ENCODE measurements at places on chromosomes 12 and 14.

DNA sequence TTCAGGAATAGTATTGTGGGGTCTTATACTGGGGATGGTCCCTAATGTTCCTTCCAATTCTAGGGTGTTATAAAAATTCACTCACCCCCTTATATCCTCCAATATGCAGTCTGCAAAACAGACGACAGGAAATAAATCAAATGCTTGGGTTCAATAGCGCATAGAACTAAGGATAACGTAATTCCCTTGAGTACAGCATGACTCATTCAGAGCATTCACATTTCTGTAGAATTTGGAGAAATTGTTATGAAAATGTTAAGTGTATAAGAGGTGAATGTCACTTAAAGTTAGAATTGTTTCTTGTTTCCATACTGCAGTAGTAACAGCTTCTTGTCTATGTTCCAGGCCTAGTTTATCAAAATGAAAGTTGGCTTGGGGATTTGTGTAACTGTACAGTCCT is 271.4 kb downstream of the RPS29 start:
- no peak for DNase-seq

- no peak for DNase-seq
Measured at GRCh38 chr14:77085538-77085937, 12.5 kb upstream of the CIPC start.

DNA sequence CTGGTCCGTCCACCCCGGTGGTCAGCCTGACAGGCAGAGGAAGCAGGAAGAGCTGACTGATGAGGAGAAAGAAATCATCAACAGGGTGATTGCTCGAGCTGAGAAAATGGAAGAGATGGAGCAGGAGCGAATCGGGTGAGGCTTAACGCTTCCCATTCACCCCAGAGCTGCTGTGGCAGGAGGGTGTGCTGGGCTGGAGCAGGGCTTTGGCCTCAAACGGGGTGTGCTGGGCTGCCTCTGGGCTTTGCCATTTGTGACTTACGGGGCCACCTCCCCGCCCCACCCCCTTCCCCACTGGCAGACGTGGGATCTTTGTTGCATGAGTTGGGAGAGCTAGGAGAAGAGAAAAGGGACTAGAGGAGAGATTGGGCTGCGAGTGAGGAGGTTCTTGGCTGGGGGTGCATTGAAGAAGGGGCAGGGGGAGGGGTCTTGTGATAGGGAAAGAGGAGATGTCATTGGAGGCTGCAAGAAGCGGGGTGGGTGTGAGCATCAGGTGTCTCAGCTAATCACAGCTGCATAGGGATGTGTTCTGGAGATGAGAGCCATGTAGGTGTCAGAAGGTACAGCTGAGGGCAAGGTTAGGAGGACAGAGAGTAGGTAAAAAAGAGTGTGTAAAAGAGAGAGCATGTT is 56.3 kb downstream of the RPH3A start:
- DNase-seq, result no peak

GRCh38 chr14:39554576-39554975 is 122.3 kb upstream of the FBXO33 start:
- no peak for DNase-seq

DNA sequence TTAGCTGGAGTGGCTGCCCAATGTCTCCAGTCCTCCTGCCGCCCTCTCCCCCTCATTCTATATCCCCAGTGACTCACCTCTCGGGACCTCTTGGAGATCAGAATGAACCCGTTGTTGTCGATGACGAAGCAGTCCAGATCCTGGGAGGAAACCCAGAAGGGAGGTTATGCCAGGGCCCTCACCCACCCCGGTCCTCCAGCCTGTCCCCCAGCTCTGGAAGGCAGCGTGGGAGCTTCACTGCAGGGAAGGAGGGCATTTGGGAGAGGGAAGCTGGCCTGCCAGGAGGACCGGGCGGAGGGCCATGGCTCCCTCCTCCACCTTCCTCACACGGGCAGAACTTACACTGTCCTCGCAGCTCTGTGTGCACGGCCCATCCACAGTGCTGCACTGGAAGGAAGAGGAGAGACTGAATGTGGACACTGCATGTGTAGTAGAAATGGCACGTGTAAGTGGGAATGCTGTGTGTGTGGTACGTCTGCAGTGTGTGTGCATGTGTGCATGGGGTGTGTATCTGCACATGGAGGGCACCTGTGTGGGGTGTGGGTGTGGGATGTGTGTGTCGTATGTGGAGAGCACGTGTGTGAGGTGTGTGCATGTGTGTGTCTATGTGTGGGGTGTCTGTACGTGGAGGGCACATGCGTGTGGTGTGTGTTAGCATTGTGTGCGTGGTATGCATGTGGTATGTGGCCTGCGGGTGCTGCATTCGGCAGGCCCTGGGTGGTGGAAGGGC is 10.0 kb upstream of the LRTM2 start:
- no peak for DNase-seq

DNA sequence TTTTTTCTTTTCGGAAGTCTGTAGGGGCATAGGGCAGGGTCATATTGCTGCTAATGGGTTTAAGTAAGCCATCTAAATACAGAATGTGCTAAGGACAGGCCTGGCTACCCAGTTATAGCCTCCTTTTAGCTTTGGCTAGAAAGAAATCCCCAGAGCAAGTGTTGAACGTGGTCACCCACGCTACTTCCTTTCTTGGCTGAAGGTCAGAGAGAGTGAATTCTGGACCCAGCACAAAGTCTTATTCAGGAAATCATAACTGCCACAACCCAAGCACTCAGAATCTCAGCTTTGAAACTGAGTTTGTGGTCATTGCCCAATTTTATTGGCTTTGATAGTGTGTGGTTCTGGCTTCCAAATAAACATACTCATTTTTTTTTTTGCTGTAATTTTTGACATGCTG is 542.1 kb upstream of the ATP2B1 start:
- no peak for DNase-seq

- DNase-seq, result no peak
Measured at GRCh38 chr12:100128512-100128908, 14.2 kb downstream of the BLTP3B start.

DNA sequence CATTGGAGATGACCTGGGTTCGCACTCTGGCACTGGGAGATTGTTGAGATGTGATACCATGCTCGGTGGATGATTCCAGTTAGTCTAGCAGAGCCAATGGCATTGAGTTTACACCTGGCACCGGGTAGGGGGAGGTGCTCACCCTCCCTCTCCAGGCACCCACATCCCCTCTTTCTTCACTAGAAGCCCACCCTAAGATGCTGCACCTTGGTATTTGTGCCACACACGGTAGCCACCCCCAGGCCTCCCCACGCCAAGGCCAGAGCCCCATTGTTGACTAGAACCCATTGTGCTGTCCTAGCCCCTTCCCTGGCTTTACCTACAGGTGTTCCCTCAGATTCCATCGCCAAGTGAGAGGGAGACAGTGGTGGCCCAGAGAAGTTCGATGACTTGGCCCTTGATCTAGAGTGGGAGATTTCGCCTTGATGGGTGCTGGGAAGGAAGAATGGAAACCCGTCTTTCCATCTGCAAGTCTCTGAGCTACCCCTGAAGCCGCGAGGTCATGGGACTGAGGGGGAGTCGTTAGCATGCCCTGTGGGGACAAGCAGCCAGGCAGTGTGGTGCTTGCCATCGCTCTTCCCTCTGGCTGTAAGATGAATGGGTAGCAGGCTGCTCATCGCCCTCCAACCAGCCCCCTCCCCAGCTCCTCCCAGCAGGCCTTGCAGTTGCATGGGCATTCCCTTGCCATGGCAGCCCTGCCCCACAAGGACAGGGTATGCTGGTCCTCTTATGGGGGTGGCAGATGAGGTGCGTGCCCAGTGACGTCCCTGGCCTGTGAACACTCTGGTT is 8.7 kb downstream of the CCND2 start:
- DNase-seq, result no peak

GRCh38 chr12:74334780-74335179 is 202.9 kb upstream of the ATXN7L3B start:
- DNase-seq, result no peak

GRCh38 chr14:21999402-21999801 is 325.8 kb upstream of the OR4E1 start:
- DNase-seq, result no peak

DNA sequence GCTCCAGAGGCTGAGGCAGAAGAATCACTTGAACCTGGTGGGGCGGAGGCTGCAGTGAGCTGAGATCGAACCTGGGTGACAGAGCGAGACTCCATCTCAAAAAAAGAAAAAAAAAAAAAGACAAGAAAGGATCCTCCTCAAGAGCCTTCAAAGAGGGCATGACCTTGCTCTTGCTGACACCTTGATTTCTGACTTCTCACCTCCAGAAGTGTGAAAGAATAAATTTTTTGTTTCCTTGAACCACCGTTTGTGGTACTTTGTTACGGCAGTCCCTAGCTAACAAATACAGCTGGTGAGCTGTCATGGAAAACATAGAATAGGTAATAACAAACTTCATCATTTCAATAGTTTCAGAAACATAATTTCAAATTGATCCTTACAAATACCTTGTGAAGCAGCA is 1.9 kb upstream of the ACTR10 start:
- DNase-seq, result no peak
